Activated T-cell treated with anti-CD3 and anti-CD28 coated beads for 48 hours (primary cell): ENCODE measurements at places on chromosomes 5 and 9.

DNA sequence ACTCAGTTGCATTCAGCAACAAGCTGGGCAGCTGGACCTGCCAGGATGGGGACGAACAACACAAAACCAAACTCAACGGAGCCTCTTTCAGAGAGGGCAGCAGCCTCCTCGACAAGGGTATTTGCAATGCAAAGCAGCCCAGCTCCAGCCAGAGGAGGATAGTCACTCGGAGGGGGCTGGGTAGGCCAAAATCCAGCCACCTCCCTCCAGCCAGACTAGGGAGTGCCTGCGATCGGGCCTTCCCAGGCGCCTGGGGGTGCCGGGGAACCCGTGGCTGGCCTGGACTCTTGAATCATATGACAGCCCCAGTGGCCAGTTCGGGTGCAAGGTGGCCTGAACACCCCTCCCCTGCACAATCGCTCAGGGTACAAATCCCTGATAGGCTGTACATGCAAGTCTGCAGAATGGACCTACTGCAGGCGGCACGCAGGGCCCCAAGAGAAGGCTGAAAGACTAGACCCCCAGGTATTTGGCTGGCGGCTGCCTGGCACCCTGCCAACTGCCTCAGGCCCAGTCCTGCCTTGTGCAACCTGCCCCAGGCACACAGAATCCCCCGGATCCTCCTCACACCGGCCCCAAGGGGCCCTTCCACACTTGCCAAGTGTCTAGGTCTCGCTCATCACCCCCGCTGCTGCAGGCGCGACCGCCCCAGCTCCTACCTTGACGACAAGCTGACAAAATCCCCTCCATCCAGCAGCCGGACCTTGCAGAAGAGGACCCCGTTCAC lies 1.3 kb downstream of the EEIG1 start:
- DNase-seq = no peak

DNA sequence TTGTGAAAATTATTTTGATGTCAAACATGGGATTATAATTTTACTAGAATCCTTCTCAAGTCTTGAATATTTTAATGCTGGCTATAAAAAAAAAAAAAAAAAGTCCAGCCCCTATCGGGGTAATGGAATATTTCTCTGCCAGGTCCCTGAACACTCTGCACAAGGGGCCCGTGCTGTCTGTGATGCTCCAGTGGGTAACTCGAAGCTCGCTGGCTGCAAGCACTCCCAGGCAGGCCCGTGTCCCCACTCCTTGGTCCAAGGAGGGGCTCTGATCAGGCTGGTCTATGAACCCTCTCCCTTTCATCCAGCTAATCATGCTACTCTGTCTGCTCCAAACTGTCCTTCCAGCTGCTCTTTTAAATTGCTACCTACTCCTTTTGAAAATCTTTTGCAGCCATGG lies 180.8 kb downstream of the GAPVD1 start:
- no peak for DNase-seq

DNA sequence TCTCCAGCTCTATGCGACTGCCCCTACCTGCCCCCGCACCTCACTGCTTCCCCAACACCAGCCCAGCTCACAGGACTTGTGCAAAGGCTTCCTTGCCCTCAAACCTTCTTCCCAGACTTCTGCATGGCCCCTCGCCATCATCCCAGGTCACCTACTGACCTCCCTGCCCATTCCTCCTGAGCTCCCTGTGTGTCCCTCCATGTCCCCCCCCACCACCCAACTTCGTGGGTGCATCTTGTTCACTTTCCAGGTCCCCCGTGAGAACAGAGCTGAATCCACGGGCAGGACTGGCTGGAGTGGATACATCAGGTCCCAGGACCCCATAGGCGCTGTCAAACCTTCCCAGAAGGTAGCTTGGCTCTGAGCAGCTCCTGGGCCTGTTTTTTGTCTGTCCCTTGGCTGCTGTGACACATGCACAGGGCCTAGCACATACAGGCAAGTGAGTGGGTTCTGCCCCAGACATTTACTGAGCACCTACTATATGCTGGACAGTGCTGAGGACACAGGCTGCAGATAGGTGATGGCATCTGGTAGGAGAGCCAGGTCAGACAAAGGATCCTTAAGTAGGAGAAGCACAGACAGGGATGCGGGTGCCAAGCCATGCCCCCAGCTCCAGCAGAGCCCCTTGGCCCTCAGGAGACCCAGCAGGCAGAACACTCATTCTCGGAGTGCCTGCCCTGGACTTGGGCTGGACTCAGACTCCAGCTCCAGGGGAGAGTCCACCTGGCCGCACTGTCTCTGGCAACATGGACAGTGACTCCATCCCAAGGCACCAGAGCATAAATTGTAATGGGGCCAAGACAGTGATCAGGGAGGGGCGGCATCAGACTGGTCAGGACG lies 15.0 kb downstream of the NINJ1 start:
- no peak for DNase-seq

GRCh38 chr5:109316634-109317033 lies 93.1 kb downstream of the PJA2 start:
- no peak for DNase-seq

GRCh38 chr9:75938946-75939345 lies 48.5 kb downstream of the PCSK5 start:
- no peak for DNase-seq

- DNase-seq = no peak
Measured at GRCh38 chr9:126939821-126940221, 25.2 kb downstream of the RALGPS1 start.

DNA sequence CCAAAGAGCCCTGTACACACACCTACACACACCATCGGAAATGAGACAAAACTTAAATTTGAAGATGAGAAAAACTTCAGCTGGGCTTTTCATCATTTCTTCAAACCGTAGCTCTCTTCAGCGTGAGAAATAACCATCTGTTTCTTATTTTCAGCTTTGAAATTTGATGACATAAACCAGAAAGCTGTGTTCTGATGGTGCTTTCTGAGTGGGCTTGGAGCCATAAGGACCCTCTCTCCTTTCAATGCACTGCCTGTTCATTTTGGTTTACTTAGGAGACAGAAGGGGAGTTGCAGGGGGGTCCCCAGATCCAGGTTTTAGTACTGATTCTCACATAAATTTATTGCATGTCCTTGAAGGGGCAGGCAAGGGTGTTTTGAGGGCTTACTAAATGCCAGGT lies 9.5 kb downstream of the FBXO10 start:
- no peak for DNase-seq

DNA sequence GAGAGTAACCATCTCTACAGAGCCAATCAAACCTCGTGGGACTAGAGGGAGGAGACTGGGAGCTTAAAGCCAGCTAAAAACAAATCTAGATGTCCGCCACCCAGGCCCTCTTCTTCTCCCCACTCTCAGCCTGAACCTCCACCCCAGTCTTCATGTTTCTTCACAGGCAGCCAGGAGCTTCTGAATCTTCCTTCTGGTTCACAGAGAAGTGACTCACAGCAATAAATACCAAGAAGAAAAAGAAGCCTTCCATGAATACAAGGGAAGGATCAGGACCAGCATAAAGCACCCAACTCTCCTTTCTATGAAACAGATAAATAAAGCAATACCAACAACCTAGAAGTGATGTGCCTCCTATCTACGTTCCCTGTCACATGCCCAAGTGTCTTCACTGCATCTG lies 103.3 kb upstream of the SLIT3 start:
- no peak for DNase-seq

DNA sequence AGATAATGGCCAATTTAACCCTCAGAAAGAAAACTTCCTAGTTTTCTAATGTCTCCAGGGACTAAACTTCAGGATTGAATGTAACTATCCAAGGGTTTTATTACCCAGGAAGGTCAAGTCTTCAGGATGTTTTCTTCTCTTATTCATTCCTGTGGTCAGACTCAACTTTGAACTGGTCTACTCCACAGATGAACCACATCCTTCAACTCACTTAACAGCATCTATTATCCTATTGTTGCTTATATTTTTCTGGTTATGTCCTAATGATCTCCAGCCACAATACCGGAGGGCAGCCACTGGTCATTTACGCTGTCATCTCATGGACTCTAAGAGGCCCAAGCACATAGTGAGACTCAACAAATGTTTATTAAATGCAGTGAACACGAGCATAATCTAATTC lies 47.2 kb upstream of the LIFR start:
- DNase-seq = no peak

DNA sequence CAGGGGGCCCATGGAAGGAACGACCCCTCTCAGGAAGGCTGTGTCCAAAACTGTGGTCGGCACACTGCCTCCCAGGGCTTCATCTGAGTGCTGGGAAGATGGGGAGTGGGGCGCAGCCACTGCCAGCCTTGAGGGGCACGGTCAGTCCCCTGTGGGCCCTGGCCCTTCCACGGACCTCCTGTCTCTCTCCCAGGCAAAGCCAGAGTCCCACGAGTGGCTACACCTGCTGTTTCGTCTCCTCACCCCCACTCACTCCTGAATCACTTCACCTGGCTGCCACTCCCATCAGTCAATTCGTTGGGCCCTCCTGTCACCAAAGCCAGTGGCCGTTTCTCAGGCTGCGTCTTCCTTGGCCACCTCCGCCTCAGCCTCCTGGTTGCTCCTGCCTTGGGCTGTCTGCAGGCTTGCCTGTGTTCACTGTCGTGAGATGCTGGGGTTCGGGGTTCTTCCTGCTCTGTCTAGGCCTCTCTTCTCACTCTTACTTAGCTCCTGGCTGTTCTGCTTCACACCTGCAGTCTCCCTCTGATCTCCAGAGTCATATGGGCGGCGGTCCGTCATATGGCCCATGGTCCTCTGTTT lies 58.8 kb upstream of the RNF130 start:
- DNase-seq = no peak

- no peak for DNase-seq
Measured at GRCh38 chr9:87622923-87623322, 103.0 kb upstream of the CTSL start.

DNA sequence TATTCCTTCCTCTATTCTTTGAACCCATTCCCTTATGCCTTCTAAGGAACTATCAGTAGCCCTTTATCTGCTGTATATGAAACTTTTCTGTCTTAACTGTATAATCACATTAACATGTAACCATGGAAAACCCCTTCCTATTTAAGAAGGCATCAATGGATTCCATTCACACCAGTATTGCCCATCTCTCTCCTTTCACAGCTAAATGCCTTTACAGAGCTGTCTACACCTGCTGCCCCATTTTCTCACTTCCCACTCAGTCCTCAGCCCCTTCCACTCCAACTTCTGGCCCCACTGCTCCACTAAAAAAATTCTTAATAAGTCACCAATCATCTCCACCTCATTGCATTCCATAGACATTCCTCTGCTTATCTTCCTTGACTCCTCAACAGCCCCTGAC lies 50.8 kb downstream of the SEC61B start:
- DNase-seq = no peak

GRCh38 chr9:76372336-76372735 lies 21.9 kb downstream of the RFK start:
- DNase-seq = no peak

GRCh38 chr9:6894135-6894534 lies 136.4 kb downstream of the KDM4C start:
- no peak for DNase-seq

DNA sequence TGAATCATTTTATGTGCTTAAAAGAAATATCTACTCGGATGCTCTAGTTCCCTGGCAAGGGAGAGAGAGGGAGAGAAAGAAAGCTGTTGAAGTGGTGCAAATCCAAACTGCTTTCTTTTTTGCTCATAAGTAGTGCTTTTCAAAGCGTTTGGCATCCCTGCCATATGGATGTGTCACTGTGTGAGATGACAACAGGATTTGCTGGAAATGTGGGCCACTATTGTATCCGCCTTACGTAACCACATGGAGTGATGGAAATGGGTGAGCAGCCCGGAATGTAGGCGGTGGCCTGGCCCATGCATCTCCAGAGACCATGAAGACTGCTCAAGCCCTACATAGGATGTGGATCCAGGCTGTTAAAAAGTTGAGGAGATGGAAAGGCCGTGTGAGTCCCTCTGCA lies 30.8 kb downstream of the TJP2 start:
- no peak for DNase-seq

DNA sequence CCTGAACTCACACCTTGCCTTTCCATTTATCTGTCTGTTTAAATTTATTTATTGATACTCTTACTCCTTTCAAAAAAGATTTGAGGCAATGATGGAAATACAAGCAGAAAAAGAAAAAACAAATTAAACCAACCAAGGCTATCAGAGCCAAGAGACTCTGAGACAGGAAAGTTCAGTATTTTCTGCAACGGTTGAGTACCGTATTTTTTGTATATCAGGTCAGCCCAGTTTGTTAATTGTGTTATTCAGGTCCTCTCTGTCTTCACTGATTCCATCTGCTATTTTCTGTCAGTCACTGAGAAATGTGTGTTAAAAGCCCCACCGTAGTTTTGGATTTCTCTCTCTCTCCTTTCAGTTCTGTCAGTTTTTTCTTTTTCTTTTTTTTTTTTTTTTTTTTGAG lies 134.5 kb upstream of the SMIM23 start:
- no peak for DNase-seq

- no peak for DNase-seq
Measured at GRCh38 chr5:106759581-106759980, 911.2 kb downstream of the EFNA5 start.

DNA sequence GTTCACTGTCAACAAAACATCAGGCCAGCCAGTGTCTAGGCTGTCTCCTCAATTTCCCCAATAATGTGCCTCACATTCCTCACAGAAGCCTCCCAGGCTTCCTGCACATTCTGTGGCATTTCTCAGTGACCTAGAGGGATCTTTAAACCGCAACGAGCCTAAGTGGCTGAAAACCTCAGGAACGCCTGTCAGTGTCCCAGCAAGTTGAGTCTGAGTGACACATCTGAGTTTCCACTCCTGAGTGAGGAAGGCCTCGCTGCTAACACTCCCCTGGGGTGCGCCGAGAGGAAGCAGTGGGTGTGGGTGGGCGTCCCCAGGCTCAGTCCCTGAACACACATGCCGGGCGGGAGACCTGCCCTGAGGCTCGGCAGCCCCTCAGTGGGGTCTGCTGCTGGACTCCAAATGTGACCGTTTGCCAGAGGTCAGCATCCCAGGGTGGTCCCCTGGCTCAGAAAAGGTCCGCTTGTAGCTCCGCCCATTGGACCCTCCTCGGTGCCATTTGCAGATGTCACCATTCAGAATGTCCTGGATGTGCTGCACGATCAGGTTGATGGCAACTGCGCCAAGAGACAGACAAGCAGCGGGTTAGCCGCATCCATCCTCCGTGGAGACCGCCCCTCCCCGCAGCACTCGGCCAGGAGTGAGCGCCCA lies 6.3 kb downstream of the UCK1 start:
- DNase-seq = no peak

DNA sequence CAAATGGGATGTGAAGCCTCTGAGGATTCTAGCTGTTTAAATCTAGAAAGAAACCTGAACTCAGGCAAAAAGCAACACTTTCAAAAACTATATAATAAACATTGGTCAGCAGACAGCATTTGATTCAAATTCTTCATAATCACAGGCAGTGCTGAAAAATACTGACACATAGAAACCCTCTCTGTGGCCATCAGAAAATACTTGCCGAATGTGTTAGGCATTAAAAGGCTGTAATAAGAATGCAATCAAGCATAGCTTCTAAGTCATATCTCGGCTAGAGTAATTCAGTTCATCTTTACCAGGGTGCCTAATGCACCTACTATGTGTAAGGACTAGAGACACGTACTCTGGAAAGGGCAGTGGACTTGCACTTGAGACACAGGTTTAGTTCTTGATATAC lies 405.3 kb upstream of the SGCD start:
- no peak for DNase-seq

DNA sequence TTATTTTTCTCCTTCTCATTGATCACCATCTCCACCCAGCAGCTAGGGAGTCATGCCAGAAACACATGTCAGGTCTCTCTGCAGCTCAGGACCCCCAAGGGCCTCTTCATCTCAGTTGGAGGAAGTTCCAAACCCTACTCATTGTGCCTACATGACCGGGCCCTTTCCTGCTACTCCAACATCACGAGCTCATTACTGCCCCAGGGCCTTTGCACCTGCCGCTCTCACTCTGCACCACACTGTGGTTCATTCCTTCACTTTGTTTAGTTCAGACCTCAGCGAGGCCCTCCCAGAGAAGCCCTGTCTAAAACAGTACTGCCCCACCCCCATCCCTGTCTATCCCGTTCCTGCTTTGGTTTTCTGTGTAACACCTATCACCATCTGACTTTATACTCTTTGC lies 22.1 kb upstream of the AKNA start:
- DNase-seq = no peak
